ENCODE measurements at places on chromosomes 6 and 20. TPM values are rescaled to one million over a fixed set of nuclear protein-coding genes. Genes with fewer than 3 reads are reported as not detected.

GUCA1A gene
- total RNA-seq = not detected

C6orf15 gene
- total RNA-seq = not detected

CD24 gene
- 252 TPM for total RNA-seq

KIAA1755 gene
- total RNA-seq = 0.08 TPM

PTK6 gene
- 2.2 TPM for total RNA-seq

ALDH8A1 gene
- 0.16 TPM for total RNA-seq

LY6G6F gene
- total RNA-seq = not detected

LRRC73 gene
- total RNA-seq = 1.4 TPM

LTA gene
- 0.23 TPM for total RNA-seq

RALY gene
- 156 TPM for total RNA-seq

VSTM2L gene
- 10.5 TPM for total RNA-seq

MAD2L1BP gene
- 35.9 TPM for total RNA-seq

EMILIN3 gene
- total RNA-seq = 0.50 TPM

GPX5 gene
- not detected for total RNA-seq

BNIP5 gene
- not detected for total RNA-seq

LHFPL5 gene
- not detected for total RNA-seq

C20orf204 gene
- total RNA-seq = 0.62 TPM

GJA10 gene
- not detected for total RNA-seq

SLC26A8 gene
- not detected for total RNA-seq

NHSL1 gene
- 2.6 TPM for total RNA-seq

BIRC7 gene
- 4.7 TPM for total RNA-seq

ENPP3 gene
- total RNA-seq = not detected

CALHM5 gene
- 0.04 TPM for total RNA-seq

KCNK17 gene
- not detected for total RNA-seq

TASP1 gene
- 11.3 TPM for total RNA-seq
